ENCODE measurements at places on chromosomes 5 and 9.

DNA sequence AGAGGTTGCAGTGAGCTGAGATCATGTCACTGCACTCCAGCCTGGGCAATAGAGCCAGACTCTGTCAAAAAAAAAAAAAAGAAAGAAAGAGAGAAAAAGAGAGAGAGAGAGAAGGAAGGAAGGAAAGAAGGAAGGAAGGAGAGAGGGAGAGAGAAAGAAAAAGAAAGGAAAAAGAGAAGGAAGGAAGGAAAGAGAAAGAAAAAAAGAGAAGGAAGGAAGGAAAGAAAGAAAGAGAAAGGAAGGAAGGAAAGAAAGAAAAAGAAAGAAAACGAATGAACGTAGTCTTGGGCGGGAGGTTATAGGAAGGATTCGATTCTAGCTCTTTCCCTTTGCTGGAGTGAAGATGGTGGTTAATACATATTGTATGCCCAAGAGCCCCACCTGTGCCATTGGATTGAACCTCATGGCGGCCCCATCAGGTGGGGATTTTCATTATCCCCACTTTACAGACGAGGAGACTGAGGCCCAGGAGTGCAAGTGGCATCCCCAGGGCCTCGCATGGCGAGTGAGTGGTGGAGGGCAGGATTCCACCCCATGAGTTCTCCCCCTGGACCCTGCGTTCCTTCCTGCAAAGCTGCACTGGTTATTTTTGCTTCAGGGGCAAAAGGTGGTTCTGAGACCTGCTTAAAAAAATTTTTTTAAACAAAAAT is 80.9 kb upstream of the ASS1 start:
- DNase-seq = no peak

- peak; percentile 14 for DNase-seq
Measured at GRCh38 chr5:138536665-138537315, 6.2 kb downstream of the ETF1 start.

- DNase-seq = no peak
Measured at GRCh38 chr9:93205896-93206575, 22.1 kb downstream of the WNK2 start.

GRCh38 chr5:98993512-98993911 is 64.7 kb upstream of the CHD1 start:
- DNase-seq = no peak

GRCh38 chr9:121976751-121977150 is 116.4 kb downstream of the TTLL11 start:
- no peak for DNase-seq

DNA sequence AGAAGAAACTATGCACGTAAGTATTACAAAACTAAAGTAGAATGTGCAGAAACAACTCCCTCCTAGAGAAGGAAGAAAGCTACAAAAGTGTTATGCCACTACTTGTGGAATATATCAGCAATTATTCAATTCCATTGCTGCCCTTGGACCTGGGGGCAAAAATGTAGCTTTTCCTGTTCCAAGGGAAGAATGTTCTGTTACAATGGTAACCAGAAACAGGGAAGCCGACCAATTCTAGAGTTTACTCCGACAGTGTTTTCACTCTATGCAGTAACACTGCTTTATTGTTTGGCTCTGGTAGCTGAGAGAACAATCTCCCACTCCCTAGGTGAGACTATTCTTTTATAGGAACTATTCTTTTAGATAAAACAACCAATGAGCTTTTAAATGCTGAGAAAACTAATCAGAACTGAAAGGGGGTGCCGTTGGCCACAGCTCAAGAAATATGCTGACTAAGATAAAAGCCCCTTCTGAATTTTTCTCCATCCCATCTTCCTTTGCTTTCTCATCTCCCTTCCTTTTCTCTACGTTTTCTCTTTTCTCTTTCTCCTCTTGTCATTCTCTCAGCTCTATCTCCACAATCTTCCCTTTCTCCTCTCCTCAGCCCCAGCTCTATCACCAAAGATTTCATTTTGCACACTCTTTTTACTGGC is 54.1 kb downstream of the SLC1A3 start:
- DNase-seq = no peak

GRCh38 chr5:44536650-44537260 is 147.5 kb upstream of the FGF10 start:
- DNase-seq = peak; percentile 3

Measured in activated CD4-positive, alpha-beta T cell treated with anti-CD3 and anti-CD28 coated beads, Interleukin-2, amount 50 U/mL, for 16 hours (primary cell).